ENCODE measurements at places on chromosomes 5 and 9. TPM values are rescaled to one million over a fixed set of nuclear protein-coding genes. Genes with fewer than 3 reads are reported as not detected.

The GPR150 gene
- total RNA-seq, result 0.66 TPM

The GABRG2 gene
- total RNA-seq, result not detected

The C9orf153 gene
- total RNA-seq, result 1.2 TPM

The NTMT1 gene
- 33.5 TPM for total RNA-seq

The MEGF10 gene
- total RNA-seq, result not detected

The LHX3 gene
- total RNA-seq, result not detected

The PDE6A gene
- not detected for total RNA-seq

The MAMDC2 gene
- total RNA-seq, result not detected

The KDM3B gene
- 67.7 TPM for total RNA-seq

The CCL28 gene
- 23.1 TPM for total RNA-seq

The PTGS1 gene
- total RNA-seq, result 1.6 TPM

The CLTA gene
- 32.2 TPM for total RNA-seq

The PCDHAC1 gene
- not detected for total RNA-seq

The PTTG1 gene
- 5.7 TPM for total RNA-seq

The PLPP7 gene
- 0.15 TPM for total RNA-seq

The PCDHB6 gene
- not detected for total RNA-seq

The TNFSF15 gene
- total RNA-seq, result not detected

The FOXD4L3 gene
- total RNA-seq, result not detected

The RAD50 gene
- total RNA-seq, result 33.2 TPM

The PCDHB3 gene
- total RNA-seq, result not detected

The PPP2R2B gene
- 14.1 TPM for total RNA-seq

The CCL27 gene
- not detected for total RNA-seq

The CDX1 gene
- total RNA-seq, result not detected

The DPYSL3 gene
- 0.08 TPM for total RNA-seq

The RUSC2 gene
- 3.1 TPM for total RNA-seq

The MAPKAP1 gene
- total RNA-seq, result 41.3 TPM

The APBA1 gene
- 0.98 TPM for total RNA-seq

The C5orf46 gene
- not detected for total RNA-seq

The EIF4E1B gene
- not detected for total RNA-seq

The ANKRD18A gene
- 2.7 TPM for total RNA-seq

The SH3TC2 gene
- 0.59 TPM for total RNA-seq

The EFNA5 gene
- not detected for total RNA-seq

The ABO gene
- total RNA-seq, result not detected

The MOB3B gene
- total RNA-seq, result 1.7 TPM

The MPDZ gene
- not detected for total RNA-seq

The SPAG8 gene
- total RNA-seq, result 9.1 TPM

The TNC gene
- total RNA-seq, result not detected

Measured in naive thymus-derived CD4-positive, alpha-beta T cell (primary cell).